ENCODE measurements at places on chromosomes 7 and 10.

DNA sequence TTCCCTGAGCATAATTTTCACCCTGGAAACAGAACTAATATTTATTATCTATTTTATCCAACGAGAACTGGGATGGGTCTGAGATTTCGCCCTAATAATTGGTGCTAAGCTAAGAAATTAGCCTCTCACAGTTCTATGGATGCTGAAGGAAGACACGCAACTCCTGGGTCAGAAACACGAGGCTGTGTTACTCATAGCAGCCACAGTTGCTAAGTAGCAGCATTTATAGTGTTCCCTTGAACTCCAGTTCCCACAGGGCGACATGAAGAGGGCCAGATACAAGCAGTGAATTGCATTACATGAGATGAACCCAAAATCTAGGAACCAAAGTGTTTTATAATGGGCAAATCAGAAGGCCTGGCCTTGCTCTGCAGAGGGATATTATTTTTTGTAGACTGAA, 109.8 kb upstream of the AGR3 start:
- no peak for DNase-seq

- DNase-seq = no peak
These were observed 16.3 kb upstream of the GLI3 start for GRCh38 chr7:42253316-42253715.

DNA sequence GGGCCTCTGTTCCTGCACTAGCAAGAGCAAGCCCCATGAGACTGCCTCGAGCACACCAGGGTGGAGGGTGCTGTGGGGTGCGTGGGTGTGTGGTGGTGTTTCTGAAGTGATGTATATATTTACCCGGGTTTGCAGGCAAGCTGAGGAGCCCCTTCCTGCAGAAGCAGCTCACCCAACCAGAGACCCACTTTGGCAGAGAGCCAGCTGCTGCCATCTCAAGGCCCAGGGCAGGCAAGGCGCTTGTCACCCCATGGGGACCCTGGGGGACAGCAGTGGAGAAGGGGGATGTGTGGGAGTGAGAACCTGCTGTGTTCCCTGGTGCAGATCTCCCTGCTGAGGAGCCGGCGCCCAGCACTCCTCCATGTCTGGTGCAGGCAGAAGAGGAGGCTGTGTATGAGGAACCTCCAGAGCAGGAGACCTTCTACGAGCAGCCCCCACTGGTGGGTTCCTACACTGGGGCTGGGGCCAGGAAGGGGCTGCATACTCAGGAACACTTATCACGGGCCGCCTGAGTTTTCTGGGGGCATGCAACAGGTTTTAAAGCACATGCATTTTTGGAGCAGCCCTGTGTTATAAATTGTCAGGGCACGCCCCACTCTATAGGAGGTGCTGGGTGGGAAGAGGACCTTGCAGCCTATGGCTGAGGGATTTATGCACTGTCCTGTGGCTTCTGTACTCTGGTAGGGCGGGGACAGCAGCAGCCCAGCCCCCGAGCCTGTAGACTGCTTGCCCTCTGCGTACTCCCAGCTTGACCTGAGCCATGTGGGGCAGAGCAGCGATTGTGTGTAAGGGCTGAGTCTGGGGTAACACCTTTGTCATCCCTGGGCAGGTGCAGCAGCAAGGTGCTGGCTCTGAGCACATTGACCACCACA, 5.9 kb downstream of the PGAM2 start:
- no peak for DNase-seq

- no peak for DNase-seq
These were observed 116.8 kb upstream of the SH2B2 start for GRCh38 chr7:102169651-102170392.

Measured in stimulated activated CD8-positive, alpha-beta memory T cell treated with anti-CD3 and anti-CD28 coated beads, Interleukin-7, amount 100 ng/mL, for 1 hour (primary cell).